ENCODE measurements at places on chromosomes 1 and 21.

GRCh38 chr21:41769933-41770332 is 3.1 kb upstream of the RIPK4 start:
- no peak for DNase-seq

DNA sequence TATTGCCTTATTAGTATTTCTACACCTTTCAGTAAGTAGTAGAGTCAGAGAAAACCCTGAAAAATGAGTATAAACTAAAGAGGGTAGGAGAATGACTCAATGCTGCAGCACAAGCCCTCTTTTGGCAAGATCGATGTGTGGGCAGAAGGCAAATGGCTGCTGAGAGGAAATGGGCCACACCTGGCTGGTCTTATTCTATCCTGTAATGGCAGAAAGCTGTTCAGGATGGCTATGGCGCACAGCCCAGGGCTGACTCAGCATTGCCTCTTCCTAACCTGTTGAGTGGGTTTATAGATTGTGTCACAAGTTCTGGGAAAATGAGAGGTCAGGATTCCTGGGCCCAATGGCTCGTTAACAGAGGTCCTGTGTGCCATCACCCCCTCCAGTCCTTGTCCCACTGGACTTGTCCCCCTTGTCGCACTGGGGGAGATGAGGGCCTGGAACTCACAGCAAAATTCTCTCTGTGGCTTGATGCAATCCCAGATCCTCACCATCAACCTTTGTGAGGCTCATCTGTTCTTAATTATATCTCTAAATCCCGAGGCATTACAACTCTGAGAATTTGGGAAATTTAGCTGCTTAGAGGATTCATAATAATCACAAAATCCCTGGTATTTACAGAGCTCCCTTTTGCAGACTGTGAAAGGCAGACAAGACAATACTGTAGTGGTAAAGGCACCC is 13.2 kb downstream of the HMGB4 start:
- no peak for DNase-seq

DNA sequence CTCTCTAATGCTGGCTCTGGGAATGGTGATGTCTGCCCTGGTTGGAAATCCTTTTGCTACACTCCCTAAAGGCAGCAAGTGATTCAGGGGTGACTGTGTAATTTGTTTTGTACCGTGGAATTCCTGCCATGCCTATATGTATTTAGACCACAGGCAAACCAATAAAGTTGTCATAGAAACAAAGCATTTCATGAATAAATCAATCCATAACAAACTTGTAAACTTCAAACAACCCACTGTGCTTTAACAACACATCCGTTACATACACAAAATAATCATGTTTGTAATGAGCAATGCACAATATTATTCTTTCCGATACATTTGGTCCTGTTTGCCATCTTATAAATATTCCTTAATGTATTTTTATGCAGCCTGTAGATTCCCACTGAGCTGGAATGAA is 330.3 kb upstream of the SNX7 start:
- DNase-seq, result no peak

- DNase-seq, result no peak
These were observed 10.7 kb downstream of the AUNIP start for GRCh38 chr1:25848531-25848930.

GRCh38 chr1:166169182-166169581 is 2.4 kb upstream of the FAM78B start:
- DNase-seq, result no peak

DNA sequence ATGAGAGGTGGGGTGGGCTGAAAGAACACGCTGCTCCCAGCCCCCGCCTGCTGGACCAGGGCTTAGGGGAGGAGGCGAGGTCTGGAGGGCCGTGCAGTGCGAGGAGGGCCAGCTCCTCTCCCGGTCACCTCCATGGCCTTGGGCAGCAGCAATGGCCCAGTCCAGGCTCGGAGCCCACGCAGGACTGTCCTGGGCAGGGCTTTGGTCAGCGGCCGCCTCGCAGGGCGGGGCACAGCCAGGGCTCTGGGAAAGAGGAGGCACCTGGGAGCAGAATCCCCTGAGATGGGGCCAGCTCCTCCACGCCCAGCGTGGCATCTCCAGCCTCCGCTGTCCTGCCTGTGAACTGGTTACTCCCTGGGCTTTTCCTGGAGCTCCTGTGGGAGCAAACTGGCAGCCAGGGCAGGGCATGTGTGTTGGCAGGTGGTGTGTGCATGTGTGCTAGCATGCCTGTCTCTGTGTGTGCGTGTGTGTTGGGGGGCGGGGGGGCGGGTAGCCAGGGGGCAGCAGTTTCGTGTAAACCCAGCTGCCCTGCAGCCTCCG is 27.4 kb downstream of the ARHGEF16 start:
- no peak for DNase-seq

- DNase-seq, result no peak
These were observed 159.2 kb downstream of the TRABD2B start for GRCh38 chr1:47837866-47838561.

DNA sequence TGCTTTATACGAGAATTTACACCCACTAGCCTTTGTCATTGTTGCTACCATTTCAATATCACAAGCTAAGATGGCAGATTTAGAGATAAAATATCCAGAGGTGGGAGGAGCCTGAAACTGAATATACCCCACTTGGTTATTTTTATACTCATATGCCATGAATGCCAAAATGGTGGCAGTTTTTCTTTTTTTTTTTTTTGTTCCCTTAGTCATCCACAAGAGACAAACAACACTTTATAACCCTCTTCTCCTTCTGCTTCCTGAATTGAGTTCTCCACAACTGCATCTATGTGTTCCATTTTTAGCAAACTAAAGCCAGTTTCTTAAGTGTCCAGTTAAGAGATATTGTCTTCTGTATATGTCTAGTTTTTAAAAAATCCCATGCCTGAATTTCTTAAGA is 558.4 kb downstream of the LMO4 start:
- no peak for DNase-seq

GRCh38 chr21:25791319-25791718 is 56.5 kb downstream of the GABPA start:
- no peak for DNase-seq

- DNase-seq, result no peak
These were observed 161.4 kb downstream of the VAV3 start for GRCh38 chr1:107803579-107803978.

DNA sequence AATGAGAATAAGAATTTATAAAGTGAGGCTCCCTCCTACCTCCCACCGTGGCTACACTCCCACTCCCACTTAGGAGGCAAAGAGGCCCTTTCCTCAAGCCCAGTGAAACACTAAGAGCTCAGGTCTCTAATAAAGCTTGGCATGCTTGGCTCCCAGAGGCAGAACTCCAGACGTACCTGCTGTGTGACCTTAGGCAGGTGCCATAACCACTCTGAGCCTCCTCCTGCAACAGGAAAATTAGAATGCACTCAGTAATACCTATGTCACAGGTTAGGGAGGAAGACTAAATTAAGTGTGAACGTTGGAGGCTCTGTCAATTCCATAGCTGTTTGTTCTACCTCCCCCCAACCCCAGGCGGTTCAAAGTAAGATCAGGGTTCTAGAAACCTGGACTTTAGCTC is 16.5 kb upstream of the SLC26A9 start:
- no peak for DNase-seq

DNA sequence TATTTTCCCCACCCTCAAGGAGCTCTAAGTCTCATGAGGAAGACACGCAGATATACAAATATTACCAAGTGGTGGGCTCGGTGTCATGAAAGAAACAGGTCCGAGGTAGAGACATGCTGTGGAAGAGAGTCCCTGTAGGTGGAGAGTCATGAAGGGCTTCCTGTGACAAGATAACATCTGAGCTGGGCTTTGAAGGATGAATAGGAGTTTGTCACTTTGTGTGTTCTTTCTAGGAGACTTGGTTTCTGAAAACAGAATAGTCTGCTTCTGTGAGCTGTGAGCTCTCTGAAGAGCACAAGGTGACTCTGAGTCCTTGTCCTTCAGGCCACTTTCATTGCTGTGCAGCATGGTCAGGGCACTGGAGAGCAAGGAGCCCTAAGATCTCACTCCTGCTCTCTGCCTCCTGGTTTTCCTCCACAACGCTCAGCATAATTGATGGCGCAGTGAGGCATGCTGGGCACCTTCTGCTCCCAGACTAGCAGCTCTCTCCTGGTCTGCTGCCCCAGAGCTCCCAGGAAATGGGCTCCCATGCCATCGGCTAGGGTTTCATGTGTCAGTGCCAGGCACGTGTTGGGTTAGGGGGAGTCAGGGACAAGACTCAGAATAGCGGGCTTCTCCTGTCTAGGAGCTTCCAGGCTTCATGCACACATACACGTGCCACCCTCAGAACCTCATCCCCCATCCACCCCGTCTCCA is 209.9 kb upstream of the CSF3R start:
- no peak for DNase-seq

- no peak for DNase-seq
These were observed 33.8 kb downstream of the HS2ST1 start for GRCh38 chr1:86948212-86948611.

DNA sequence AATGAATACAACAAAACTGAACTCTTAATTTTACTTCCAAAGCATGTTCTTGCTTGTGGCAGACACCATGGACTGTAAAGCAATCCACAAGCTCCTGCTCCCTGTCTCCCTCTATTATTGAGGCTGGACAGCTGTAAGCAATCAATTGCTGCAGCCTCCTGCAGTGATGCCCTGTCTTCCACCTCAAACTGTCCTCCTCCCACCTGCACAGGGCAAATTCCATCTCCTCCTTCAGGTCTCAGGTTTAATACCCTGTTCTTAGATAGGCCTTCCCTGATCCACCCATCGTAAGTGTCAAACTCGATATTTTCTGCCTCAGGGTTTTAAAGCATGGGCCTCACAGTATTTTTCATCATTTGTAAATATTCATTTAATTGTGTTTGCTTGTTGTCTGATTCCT is 81.8 kb downstream of the LYST start:
- DNase-seq, result no peak

DNA sequence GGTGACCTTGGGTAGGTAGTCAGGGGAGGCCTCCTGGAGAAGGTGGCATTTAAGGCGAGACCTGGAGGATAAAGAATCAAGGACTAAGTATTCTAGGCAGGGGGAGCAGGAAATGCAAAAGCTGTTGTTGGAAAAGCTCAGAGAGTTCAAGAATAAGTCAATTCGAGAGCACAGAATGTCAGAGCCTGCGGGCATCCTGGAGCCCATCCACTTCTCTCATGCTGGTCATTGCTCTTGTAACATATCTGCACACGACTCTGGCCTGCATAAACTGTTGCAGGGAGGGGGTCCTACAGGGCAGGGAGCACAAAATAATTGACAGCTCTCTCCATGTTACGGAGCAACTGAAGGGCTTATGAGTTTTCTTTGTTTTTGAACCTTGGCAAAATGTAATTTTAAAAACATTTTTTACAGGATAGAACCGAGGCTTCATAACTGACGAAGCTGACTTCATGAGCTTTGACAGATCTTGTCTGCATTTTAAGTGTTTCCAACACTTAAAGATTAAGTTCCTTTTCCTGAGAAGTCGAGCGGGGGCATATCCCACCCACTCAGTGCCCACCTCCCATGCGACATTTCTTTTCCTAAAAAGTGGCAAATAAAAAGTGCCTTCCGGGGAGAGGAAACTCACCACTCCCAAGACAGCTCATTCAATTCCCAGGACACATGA is 4.2 kb downstream of the PLA2G5 start:
- DNase-seq, result no peak

DNA sequence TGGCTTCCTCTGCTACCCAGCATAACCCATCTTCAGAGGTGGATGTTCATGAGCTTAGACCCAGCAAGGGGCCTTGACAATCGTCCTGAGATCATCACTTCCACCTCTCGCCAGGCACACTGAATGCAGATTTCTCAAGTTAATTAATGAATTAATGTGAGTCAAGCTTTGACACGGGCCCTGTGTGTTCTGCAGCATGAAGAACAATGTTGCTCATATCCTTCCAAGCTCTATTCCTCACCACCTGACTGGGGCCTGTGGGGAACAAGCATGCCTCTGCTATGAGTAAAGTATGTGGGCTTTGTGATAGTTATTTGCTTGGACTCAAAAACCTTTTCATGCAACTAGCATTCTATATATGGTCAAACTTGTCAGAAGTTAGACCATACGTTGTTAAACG is 122.0 kb downstream of the SEC16B start:
- no peak for DNase-seq

GRCh38 chr1:95966866-95967265 is 732.9 kb downstream of the RWDD3 start:
- no peak for DNase-seq

DNA sequence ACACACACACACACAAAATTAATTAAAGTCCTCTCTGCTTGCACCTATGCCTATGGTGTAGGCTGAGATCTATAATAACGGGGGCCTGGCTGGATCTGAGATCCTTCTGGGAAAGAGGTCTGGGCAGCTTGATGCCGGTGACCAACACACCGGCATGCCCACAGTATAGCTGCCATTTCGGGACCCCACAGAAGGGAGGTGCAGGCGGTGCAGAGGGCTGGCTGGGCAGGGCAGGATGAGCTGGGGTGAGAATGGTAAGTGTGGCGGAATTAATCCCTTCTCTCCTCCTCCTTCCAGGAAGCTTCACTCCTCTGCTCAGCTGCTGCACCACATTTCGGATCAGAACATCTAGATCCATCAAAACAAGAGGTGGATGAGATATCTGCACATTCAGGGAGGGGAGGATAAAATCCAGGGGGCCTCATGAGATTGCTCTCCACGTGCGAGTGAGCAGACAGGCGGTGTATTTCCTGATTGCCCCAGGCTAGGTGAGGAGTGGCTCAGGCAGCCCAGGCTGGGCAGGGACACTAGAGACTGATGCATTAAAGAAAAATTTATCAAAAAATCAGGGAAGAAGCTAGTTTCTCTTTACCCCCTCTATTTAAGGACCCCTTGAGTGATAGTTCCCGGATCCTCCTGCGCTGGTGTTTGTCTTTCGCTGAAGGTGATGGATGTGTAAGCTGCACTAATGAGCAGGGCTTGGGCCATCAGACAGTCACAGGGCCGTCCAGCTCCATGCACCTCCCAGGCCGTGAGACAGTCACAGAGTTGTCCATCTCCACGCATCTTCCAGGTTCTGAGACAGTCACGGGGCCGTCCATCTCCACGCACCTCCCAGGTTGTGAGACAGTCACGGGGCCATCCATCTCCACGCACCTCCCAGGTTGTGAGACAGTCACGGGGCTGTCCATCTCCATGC is 449.9 kb downstream of the PTPRU start:
- DNase-seq, result no peak

Data from stimulated activated CD4-positive, alpha-beta T cell treated with anti-CD3 and anti-CD28 coated beads, Interleukin-1b, Interleukin-23, amount 100 ng/mL, for 48 hours (primary cell).